Adipocyte (in vitro differentiated cells): ENCODE measurements at places on chromosomes 2 and 18.
A peak's percentile ranks its signal among the peaks of the same experiment; 100 is the strongest.

DNA sequence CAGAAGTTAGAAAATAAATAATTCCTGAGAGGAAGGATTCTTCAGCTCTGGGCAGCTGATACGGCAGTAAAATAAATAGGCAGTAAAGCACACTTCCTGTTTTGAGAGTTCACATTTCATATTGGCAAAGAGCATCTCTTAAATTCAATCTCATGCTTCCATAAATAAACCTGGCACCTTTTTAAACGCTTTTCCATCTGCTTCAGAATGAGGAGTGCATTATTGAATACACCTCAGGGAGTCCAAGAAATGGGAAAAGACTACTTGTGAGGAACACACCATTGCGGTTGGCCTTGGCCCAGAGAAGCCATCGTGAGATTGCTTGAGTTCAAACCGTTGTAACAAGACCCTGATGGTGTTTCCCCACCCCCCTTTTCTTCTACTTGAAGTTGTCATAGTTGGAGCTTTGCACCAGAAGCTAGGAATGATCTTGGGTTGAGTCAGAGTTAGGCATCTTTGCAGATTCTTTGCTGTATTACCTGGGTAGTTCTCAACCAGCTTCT, 123.9 kb downstream of the RDH14 start:
- peak; percentile 9 for DNase-seq

DNA sequence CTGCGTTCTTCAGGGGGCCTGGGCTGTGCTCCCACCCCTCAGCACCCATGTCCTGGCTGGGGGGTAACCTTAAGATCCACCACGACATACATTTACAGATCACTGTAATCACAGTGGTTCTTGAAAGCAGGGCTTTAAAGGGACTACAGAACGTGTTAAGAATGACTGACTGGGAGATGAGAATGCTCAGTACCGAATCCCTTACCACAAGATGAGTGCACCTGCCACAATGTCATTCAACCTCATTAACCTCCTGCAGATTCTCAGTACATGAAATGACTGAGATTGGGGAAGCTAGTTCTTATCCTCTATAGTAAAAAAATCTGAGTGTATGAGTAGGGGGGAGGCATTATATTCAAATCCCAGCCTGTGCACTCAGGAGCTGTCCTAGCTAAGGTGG, 10.5 kb upstream of the PIEZO2 start:
- DNase-seq: no peak

DNA sequence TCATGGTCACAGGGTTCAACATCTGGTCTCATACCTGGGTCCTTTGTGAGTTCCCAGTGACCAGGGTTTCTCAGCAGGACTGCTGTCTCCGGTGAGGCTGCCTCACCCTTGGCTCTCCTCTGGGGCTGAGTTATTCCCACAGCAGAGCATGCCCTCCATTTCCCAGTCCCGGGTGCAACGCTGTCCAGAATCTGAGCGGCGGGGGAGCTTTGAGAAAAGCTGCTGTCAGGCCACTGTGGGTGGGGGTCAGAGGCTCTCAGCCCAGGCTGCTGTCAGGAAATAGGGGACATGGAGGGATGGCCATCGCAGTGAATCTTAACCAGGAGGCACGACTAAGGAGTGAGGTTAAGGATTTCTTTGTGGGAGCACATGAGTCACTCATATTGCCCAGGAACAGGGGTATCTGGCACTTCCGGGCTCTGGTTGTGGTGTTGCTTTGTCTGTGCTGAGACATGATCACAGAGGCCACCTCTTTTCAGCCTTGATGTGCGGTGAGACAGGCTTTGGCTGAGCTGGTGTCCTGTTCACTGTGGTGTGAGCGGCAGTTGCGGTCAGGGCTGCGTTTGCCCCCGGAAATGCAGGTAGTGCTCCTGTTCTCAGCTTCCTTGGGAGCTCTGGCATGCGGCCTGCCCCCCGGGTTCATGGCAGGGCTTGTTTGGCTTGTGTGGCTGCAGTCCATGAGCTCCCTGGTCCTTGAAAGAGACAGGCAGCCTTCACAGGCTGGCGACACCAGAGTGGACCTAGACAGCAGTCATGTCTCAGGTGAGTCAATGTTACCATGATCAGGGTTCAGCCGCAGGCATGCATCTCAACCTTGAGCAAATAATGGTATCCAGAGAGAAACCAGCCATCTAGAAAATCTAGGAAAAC, 310.7 kb upstream of the MYT1L start:
- DNase-seq: no peak

DNA sequence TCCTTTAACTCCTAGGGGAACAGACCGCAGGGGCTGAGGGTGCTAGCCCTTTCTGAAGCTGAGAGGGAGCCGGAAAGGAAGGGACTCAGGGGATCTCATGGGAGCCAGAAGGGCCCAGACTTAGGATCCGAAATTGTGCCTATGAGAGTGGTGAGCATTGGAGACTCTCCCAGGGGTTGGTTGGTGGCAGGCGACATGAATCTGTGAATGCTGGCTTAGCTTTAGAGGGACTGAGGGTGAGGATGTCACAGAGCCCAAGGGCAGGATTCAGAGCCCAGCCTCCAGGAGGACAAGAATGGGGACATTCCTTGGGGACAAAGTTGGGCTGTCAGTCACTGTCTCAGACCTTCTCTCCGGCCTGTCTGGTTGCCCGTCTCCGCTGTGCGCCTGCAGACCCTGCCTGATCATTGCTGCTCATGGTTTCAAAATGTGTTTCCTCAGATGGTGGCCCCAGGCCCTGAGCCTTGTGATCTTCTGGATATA, 17.5 kb downstream of the GNLY start:
- no peak for DNase-seq

DNA sequence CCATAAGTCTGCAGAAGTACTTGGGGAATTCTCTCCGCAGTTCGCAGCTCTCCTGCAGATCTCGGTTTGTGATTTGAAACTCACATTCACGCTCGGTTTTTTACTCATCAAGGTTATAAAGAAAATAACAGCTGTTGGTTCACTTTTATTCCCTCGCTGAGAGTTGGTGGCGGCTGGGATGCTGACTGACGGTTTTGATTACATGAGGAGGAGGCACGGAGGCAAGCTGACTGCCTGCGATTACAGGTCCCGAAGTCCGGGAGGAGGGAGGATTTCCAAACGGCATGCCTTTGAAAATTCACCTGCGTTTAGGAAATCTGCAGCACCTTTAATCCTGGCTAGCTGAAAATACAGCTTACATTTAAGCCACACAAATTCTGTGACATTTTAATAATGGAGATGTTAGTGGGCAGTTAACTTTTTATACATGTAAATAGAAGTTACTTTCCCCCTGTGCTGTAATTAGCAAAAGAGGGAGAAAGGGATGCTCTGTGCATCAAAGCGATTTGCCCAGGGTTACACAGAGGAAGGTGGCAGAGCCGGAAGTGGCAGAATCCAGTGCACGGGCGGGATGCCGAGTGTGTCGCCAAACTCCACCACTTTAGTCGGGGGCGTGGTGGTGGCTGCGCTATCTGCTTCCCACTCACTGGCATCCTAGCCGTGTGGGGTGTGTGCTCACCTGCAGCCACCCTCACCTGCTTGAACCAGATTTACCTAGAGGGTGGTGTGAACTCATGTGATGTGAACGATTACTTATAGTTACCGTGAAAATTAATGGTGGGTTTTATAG, 14.7 kb downstream of the AGAP1 start:
- DNase-seq: no peak

DNA sequence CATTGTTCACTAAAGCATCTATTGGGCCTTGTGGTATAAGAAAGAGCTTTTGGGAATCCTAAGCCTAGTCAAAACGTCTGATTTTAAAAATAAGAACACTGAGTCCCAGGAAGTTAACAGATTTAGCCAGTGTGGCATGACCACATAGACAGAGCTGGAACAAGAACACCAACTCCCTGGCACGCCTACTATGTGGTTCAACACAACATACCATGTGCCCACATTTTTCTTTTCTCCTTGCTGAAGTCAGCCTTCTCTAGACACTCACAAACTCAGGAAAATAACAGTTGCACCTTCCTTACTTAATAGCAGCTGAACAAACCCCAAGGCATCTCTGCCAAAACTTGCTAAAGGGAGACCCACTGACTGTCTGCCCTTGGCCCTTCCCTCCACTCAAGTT, 124.8 kb downstream of the C1D start:
- DNase-seq: no peak

- DNase-seq: no peak
Measured at GRCh38 chr2:100004348-100004884, 138.0 kb downstream of the AFF3 start.

- DNase-seq: no peak
Measured at GRCh38 chr2:70549064-70549710, 4.4 kb downstream of the TGFA start.

GRCh38 chr18:501406-501714, 859 bp upstream of the COLEC12 start:
- no peak for DNase-seq

DNA sequence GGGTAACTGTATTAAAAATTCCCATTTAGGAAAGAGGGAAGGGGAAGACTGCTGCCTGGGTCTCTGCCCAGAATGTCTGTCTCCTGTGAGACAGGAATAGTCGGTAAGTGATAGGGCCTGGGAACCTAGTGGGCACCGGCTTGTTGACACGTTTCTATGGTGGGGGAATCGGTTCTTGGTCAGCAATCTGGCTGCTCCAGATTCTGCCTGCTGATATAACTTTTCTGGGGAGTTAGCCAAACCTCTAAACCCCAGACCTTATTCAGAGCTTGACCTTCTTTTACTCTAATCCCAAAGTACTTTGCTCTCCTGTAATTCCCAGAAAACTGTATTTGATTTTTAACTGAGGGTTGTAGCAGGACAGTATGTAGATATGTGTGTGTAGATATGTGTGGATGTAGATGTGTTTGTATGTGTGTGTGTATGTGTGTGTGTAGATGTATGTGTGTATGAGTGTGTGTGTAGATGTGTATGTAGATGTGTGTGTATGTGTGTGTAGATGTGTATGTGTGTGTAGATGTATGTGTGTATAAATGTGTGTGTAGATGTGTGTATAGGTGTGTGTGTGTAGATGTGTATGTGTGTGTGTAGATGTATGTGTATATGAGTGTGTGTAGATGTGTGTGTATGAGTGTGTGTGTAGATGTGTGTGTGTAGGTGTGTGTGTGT, 61.8 kb upstream of the TXNDC2 start:
- DNase-seq: peak; percentile 39

DNA sequence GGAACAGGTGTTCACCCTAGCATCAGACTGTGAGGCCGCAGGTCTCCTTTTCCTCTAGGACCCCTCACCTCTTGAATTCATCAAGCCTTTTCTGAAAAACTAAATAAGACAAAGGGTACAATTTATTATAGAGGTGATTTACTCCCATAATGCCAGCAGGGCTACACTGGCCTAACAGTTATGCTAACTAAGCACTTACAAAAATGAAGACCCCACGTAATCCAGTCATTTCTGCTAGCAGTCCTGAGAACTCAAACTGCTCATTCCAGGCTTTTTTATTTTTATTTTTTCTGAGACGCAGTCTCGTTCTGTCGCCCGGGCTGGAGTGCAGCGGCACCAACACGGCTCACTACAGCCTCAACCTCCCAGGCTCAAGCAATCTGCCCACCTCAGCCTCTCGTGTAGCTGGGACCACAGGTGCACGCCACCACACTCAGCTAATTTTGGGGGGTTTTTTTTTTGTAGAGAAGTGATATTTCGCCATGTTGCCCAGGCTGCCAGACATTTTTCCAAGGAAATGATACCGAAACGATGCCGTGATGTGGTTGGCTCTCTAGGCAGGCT, 14.2 kb downstream of the CAPG start:
- DNase-seq: no peak

GRCh38 chr2:225293638-225294037, 105.9 kb upstream of the NYAP2 start:
- no peak for DNase-seq

- peak; percentile 22 for DNase-seq
Measured at GRCh38 chr2:17915811-17916518, 37.5 kb downstream of the KCNS3 start.

- no peak for DNase-seq
Measured at GRCh38 chr2:24115057-24115456, 8.1 kb downstream of the PFN4 start.

DNA sequence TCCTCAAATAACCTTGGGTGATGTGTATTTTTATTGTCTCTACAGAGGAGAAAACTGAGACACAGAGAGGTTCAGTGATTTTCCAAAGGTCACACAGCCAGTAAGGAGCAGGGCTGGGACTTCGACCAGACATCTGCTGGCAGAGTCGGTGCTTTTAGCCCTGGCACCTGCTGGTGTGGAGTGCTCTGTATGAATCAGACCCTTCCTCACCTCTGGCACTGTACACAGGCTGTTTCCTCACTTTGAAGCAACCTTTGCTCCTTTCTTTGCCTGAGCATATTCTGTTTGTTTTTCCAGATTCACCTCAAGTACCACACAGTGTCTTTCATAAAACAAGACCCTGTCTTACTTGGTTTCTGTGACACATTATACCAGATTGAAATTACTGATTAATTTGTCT, 107.9 kb downstream of the DPP10 start:
- no peak for DNase-seq
